Omental fat pad (tissue), 4 donors: ENCODE measurements at places on chromosomes 5 and 9. TPM values are rescaled to one million over a fixed set of nuclear protein-coding genes. Genes with fewer than 3 reads are reported as not detected.

- DNase-seq, result no peak
These were observed 20.2 kb downstream of the HSPA4 start for GRCh38 chr5:133072021-133072420.

The PTGES gene
- total RNA-seq, result 6.5 TPM

The RFX3 gene
- total RNA-seq, result 7.0 TPM

DNA sequence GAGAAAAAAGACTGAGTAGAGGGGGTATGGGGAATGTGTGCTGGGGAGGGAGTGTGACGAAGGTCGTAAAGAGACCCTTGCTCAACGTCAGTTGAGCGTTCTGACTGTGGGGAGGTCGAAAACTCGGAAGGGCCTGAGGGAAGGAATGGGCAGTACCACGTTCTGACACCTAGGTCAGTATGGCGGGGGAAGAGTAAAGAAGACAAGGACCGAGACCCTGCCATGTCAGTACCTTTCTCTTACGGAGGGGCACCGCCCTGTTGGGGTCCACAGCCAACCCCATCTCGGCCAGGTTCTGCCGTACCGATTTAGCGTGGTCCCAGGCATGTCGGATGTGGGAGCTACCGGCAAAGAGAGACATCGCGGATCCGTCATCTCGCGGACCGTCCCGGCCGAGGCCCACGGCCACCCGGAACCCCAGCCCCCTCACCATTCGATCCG is 375 bp downstream of the NOP16 start:
- DNase-seq, result no peak

DNA sequence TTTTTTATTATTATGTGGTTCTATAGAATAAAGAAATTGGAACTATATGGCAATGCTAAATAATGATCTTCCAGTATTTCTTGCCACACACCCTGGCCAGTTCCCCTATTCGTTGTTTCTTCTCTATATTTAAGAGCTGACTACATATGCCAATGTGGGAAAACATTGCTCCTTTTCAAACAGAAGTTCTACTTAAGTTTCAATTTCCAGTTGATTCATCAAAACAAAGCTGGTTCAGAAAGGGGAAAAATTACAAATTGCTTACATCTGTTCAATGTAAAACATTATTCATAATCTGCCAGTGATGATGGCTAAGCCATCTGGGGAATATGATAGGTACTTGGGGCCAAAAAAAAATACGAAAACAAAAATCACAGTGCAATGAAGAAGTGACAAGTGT is 76.9 kb downstream of the ST8SIA4 start:
- no peak for DNase-seq
